Left kidney (tissue), 8 donors: ENCODE measurements at places on chromosomes 6 and 20.

GRCh38 chr6:170075659-170076223 is 215.1 kb downstream of the DLL1 start:
- DNase-seq: no peak

DNA sequence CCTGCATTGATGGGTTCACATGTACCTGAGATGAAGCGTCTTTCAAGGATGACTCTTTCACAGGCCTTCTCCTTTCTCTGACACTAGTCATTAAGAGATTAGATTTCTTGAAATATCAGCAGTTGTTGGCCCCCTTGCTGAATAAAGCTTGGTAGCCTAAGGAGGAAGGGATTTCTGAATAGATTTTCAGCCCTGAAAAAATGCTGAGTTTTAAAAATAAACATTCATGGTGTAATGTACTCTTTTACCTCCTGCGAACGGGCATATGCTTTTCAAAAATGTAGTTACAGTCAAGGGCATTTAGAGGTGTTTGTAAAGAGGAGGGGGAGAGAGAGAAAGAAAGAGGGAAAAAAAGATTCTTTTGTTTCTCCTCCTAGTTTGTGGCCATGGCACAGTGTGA is 222.7 kb downstream of the SOX4 start:
- DNase-seq: no peak

DNA sequence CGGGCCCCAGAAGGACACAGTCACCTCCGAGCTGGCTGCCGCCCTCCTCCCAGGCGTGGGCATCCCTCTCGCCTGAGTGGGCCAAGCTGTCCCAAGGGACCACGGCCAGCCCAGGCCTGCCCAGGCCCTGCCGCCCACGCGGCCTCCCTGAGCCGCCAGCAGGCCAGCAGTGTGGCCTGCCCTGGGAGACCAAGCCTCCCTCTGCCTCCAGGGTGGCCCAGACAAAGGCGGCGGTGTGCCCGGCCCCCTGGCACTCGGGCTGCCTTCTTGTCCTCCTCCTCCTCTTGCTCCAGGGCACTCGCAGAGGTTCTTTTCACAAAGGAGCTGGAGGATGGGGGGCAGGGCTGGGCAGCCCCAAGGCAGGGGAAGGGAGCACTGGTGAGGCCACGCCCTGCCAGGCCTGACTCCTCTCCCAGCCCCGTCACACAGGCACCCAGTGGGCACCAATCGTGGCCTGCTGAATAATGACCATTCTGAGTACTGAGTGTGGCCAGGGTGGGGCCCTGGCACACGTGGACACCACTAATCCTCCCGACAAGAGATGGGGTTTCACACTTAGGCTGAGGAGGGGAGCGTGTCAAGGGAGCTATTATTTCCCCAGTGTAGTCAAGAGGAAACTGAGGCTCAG is 25.3 kb downstream of the NOL4L start:
- no peak for DNase-seq

DNA sequence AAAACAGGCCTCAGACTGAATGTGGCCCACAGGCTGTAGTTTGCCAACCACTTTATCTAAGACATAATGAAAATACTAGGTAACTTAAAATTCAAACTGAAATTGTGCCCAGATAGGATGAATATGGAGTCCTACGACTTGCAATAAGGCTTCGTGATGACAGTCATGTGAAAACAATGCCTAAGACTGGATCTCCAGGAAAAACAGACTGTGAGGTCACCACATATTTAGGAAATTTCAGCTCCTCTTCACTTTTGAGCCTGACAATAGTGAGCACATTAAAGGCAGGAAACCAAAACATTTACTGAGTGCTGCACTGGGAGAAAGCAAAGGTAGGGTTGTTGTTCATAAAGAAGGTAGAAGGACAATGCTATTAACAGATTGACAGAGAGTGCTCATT is 50.0 kb downstream of the RTN4IP1 start:
- no peak for DNase-seq
